ENCODE measurements at places on chromosomes 3 and 15.

DNA sequence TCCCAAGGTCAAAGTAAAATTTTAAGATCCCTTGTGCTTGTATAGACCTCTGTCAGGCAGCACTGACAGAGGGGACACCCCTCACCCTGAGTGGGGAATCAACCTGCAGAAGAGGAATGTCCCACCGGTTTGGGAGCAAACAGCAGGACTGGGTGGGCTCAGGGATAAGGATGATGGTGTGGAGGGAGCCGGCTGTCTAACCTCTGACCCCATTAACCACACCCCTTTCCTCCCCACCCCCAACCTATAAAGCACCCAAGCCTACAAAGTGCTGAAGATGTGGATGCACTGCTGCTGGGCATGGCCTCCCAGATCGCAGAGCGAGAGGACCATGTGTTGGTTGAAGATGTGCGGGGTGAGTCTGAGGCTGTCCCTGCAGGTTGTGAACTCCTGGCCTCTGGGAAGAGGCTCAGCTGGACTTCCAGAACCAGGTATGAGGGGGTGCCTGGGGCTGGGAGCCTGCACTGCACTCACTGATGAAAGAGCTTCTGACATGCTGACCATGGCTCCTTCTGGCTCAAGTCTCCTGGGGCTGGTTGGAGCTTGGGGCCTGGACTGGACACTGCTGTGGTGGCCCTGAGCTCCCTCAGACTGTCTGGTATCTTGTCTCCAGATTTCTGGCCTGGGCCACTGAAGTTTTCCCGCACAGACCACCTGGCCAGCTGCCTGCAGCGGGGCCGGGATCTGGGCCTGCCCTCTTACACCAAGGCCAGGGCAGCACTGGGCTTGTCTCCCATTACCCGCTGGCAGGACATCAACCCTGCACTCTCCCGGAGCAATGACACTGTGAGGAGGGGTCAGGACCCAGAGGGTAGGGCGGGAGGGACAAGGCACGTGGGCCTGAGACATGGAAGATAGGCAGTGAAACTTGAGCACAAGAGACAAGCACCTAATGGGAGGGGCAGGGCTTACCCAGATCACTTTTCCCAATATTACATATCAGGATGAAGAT is 9.3 kb downstream of the DUOX1 start:
- no peak for DNase-seq

DNA sequence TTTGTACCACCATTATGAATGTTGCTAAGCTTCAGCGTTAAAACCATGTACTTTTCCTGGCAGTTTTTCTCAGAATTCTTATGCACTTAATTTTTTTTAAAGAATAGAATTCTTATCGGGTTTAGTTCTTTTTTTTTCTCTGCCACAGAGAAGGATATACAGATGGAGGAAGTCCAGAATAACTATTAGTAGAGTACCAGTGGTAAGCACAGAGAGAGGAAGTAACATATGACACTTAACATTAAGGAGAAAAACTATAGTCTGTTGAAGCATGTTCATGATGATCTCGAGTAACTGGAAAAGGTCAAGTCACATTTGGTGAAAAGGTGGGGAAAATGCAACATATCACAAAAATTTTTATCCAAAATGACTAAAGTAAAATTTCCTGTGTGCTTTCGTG is 68.9 kb downstream of the RNF13 start:
- no peak for DNase-seq

GRCh38 chr3:185558395-185558794 is 6.0 kb upstream of the LIPH start:
- no peak for DNase-seq

GRCh38 chr15:96589864-96590263 is 259.4 kb downstream of the NR2F2 start:
- DNase-seq: no peak

DNA sequence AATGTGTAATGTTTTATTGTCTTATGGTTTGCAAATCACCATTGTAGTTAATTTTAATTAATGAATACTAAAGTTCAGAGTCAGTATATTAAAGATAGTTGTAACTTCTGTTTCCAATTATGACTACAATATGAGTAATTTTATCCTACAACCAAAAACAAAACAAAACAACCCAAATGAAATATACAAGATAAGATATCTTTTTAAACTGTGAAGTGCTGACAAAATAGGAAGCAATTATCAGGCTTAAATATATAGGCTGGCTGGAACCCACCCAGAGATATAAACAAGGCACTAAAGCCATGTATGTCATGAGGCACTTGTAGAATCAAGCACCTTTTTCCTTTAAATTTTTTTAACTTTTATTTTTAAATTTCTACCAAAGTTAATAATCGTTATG is 108.6 kb upstream of the LRRFIP2 start:
- no peak for DNase-seq

DNA sequence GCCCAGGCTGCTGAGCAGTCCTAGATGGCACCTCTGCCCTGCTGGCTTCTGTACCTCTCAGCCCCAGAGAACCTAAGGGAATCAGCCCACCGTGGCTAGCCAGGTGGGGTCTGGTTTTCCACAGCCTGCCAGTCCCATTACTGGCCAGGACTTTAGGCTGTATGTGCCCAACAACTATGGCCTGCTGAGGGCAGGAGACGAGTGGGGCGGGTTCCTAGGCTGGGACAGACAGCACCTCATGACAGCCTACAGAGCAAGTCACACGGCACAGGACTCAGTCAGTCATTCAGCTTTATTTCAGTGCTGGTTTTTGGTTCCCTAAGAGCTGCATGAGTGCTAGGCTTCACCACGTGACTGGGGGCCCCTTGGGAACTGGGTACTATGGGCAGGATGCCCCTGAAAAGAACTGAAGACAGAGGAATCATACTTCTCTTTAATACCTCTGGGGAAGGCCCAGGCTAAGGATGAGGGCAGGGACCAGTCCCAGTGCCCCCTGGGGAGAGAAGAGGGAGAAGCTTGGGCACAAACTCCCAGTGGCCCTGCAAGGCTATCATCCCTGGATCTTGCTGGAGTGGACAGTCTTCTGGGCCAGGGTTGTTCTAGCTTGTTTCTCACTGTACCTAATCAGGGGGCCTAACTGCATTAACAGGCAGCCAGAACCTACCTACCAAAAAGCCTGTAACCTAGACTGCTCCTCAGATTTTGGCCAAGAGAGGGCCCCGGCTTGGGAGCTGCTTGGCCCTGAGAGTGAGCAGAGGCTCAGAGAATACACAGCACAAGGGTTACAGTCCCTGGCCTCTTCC is 14.8 kb downstream of the CLK3 start:
- DNase-seq: no peak

DNA sequence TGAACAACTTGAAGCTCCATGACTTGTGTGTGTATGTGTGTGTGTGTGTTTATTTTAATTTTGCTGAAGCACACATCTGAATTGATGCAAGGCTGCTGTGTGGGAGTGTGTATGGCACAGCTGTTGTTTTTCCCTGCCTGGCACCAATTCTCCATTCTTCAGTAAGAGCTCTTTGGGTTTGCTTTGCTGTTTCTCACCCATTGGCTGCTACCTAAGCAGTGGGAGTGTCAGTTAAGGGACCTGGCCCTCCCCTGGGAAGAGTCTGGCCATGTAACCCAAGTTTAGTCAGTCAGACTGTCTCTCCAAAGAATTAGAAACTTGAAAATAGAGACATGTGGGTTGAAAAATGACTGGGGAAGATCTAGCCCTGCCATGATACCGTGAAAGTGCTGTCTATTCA is 126.2 kb upstream of the SYNPR start:
- DNase-seq: no peak

- no peak for DNase-seq
These were observed 11.8 kb downstream of the OXSR1 start for GRCh38 chr3:38177181-38177580.

- DNase-seq: no peak
These were observed 508.9 kb upstream of the TBL1XR1 start for GRCh38 chr3:177705976-177706823.

- DNase-seq: no peak
These were observed 57.5 kb downstream of the HMCES start for GRCh38 chr3:129336093-129336706.

GRCh38 chr3:49841126-49841696 is 15.2 kb downstream of the TRAIP start:
- no peak for DNase-seq

GRCh38 chr15:38189671-38190295 is 62.9 kb upstream of the SPRED1 start:
- DNase-seq: peak; percentile 39

GRCh38 chr3:38003371-38003816 is 12.8 kb downstream of the VILL start:
- DNase-seq: peak; percentile 31

GRCh38 chr3:153901991-153902390 is 219.2 kb upstream of the ARHGEF26 start:
- peak; percentile 67 for DNase-seq

DNA sequence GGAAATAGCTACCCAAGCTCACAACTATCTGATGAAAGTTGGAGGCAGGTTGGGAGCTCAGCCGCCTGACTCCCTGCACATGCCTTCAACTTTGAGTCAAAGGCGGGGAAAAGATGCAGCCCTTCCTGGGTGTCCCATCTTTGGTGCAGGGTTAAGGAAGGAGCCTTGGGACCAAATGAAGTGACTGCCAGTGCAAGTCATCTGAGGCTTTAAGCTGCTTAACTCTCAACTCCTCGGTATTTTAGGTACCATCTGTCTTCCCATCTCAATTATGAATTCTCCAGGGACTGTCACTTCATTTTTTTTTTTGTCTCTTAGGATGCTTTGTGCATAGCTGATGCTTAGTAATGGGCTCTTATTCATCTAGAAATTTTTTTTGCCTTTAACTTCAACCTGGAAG is 408.8 kb upstream of the C2CD4B start:
- no peak for DNase-seq

GRCh38 chr3:140809316-140809715 is 131.5 kb downstream of the TRIM42 start:
- no peak for DNase-seq
